ENCODE measurements at places on chromosomes 7 and 10.

DNA sequence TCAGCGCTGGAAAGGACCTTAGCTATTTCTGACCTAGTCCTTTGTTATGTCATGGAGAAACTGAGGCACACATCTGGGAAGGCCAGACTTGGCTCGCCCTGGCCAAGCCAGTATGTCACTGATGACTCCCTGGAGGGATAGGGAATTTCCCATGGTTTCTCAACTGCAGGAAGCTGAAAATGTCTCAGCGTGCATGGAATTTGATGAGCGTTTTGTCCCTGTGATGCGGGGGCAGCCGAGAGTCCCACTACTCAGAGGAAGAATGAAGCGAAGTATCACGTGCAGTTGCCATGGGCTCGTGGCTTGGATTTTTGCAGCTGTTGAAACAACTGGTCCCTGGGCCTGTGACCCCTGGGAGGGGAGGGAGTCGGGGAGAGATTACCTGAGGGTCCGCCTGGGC, 44.8 kb downstream of the CLIP2 start:
- no peak for DNase-seq

GRCh38 chr10:47425813-47426419, 41.8 kb upstream of the ZNF488 start:
- DNase-seq = no peak

DNA sequence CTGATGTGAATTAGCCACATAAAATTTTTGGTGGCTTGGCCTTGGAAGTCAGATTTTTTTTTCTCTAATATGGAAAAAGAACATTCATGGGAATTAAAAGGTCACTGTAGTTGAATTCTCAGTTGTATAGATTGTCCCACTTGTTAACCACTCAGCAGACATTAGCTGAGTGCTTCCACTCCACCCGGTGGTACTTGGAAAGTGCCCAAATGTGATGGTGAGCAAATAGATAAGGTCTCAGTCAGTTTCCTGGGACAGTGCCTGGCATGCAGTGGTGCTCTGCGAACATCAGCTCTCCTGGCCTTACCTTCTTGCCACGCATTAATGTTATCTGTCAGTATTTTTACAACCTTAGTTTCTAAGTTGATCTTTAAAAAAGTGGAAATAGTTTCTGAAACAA, 1.4 kb downstream of the ATP5F1C start:
- DNase-seq = no peak

GRCh38 chr10:106555599-106555998, 608.9 kb downstream of the SORCS1 start:
- no peak for DNase-seq

- no peak for DNase-seq
Observed at GRCh38 chr7:138429577-138430250, 30.3 kb upstream of the TRIM24 start.

GRCh38 chr7:15011289-15011688, 108.7 kb upstream of the DGKB start:
- DNase-seq = no peak

DNA sequence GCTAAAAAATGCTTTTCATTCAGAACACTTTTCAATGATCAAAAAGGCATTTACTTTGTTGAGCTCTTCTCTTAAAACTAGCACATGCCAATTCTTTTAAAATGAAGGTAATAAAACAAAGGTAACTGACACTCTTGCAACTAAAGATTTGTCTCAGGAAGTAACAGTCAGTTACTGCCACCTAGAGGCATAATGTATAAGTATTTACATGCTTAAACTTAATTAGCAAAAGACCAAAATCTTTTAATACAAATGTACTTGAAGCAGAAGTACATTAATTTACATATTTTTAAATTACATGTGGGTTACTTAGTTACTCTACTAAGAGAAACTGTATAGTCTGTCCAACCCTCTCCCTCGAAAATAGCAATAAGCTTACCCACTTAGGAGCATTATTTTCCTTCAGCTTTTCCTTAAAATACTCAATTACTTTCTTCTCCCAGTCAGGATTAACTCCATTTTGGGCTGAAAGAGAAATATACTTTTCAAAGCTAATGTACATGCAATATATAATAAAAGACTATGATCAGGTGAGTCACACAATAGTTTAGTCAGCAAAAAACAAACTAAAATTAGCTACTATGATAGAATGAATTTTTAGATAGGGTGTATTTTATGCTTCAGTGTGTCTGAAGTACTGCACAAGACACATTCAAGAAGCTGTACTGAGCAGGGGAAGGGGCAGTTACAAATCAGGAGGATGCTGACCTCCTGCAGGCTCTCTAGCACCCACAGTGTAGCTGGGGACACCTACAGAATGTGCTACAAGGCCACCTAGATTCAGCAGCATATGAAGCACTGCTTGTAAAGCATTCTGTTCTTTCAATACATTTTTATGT, 13.0 kb downstream of the MCMBP start:
- peak; percentile 63 for DNase-seq

GRCh38 chr7:151756076-151756731, 120.7 kb downstream of the PRKAG2 start:
- peak; percentile 74 for DNase-seq

- no peak for DNase-seq
Observed at GRCh38 chr10:3467052-3467951, 294.7 kb upstream of the PITRM1 start.

DNA sequence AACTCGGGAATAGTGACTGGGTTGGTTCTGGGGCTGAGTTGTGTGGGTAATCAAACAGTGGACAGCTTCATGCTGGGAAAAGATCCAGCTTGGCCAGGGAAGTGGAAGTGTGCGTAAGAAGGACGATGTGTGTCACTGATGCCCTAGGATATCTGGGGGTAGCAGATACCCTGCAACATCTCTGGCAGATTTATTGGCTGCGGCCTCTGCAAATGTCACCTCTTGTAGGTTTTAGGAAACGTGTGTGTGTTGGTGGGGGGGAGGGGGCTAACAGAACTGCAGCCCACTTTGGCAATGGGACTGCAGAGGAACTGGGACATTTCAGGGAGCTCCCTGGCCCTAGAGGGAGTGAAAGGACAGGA, 965 bp upstream of the AGAP3 start:
- DNase-seq = no peak

- DNase-seq = no peak
Observed at GRCh38 chr10:68223535-68224165, 8.3 kb downstream of the ATOH7 start.

GRCh38 chr10:47092376-47092775, 181.1 kb downstream of the PTPN20 start:
- DNase-seq = no peak

DNA sequence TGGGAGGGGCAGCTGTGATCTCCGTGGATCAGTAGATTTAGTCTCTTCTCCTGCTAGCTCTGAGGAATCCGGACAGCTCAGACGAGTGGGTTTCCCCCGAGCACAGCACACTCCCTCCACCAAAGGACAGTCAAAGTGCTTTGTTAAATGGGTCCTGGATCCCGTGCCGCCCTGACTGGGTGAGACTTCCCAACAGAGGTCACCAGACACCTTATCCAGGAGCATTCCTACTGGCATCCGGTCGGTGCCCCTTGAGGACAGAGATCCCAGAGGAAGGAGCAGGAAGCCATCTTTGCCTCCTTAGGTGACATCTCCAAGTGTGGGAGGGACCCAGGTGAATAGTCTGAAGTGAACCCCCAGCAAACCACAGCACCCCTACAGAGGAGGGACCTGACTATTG, 1148.9 kb downstream of the CNTNAP2 start:
- DNase-seq = no peak

- no peak for DNase-seq
Observed at GRCh38 chr10:110901954-110902819, 16.8 kb downstream of the BBIP1 start.

- DNase-seq = no peak
Observed at GRCh38 chr7:8215648-8216333, 46.2 kb downstream of the ICA1 start.

DNA sequence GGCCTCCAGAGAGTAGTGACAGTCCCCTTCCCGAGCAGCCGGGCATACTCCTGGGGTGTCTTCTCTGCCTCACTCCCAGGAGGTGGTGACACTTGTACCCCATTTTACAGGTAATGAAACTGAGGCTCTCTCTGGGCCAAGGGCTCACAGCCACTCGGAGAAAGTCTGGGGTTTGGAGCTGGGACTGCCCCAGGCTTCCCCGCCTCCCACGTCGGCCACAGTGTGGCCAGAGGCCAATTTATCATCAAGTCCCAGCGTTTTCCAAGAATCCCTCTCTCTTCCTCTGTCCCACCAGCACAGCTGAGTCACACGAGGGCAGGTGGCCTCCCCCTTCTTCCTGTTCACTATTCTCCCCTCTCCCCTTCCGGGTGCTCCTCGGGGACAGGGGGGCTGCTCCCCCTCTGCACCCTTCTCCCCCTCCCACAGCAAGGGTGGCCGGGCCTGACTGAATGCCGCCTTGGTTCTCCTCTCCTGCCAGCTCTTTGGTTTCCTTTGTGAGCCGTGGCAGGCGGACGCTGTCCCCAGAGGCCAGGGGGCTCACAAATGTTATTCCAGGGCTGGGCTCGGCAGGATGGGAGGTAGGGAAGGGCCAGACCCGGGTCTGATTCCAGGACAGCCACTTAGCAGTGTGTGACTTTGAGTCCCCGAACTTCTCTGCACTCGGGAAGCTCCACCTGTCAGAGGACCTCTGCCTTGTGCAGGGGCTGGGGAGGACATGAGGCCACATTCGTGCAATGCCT, 17.7 kb downstream of the CLIP2 start:
- DNase-seq = no peak

DNA sequence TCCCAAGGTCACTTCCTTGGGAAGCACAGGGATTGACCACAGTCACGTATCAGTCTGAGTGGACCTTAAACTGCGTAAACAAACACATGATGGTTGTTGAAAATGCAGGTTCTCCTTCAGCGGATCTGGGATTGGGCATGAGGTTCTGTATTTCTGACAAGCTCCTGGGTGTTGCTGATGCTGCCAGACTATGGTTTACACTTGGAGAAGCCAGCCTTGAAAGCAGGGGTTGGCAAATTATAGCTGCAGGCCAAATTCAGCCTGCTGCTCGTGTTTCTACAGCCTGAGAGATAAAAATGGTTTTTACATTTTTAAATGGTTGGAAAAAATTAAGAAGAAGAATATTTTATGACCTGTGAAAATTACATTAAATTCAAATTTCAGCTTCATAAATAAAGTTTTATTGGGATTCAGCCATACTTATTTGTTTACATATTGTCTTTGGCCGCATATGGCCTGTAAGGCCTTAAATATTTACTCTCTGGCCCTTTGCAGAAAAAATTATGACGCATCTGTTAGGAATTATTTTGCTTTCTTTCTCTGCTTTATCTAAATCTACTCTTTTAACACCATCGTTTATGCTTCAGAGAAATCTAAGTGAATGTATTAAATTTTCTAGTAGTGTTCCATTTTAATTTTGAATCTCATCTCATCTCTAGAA, 109.6 kb downstream of the SH2D4B start:
- DNase-seq = no peak

GRCh38 chr7:155215576-155216325, 81.9 kb upstream of the INSIG1 start:
- no peak for DNase-seq

- no peak for DNase-seq
Observed at GRCh38 chr10:113019692-113020474, 69.8 kb downstream of the TCF7L2 start.

DNA sequence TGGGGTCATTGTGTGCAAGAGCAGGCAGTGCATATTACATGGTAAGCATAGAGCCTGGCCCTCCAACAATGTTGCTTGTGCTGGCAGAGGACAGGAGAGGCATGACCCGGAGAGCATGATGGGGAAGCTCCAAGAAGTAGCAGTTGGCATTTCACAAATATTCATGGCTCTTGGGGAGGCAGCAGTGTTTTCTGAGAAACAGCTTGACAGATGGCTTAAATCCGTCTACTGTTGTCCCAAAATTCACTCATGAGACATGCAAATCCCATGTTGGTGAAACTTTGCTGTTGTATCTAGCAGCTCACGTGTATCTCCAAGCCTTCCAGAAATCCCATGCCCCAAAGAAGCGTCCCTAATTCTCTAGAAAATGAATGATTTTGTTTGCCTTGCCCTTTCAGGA, 487.0 kb downstream of the SORCS3 start:
- DNase-seq = no peak

GRCh38 chr10:103493362-103493915, at the start of gene NEURL1:
TSS of gene NEURL1 (plus strand) at chr10:103493705. CDS start at chr10:103494388, 683 bp downstream.
- peak; percentile 28 for DNase-seq

DNA sequence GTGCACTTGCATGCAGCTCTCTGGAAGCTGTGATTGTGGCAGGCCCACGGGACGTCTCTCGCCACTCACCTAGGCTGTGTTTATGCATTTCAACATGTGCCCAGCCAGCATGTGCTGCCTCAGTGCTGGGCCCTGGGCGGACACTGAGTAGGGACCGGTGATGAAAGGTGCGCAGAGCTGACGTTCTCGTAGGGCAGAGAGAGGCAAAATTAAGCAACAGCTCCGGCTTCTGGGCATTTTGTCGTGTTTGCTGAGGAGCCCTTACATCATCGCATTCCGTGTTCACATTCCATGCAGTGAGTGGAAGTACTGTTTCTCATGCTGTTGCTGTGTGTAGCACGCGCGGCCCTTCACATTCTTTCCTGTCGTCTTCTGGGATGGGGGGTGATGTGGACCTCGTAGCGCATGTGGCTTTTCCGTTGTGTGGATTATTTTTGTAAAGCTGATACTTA, 50.5 kb downstream of the PRF1 start:
- no peak for DNase-seq

DNA sequence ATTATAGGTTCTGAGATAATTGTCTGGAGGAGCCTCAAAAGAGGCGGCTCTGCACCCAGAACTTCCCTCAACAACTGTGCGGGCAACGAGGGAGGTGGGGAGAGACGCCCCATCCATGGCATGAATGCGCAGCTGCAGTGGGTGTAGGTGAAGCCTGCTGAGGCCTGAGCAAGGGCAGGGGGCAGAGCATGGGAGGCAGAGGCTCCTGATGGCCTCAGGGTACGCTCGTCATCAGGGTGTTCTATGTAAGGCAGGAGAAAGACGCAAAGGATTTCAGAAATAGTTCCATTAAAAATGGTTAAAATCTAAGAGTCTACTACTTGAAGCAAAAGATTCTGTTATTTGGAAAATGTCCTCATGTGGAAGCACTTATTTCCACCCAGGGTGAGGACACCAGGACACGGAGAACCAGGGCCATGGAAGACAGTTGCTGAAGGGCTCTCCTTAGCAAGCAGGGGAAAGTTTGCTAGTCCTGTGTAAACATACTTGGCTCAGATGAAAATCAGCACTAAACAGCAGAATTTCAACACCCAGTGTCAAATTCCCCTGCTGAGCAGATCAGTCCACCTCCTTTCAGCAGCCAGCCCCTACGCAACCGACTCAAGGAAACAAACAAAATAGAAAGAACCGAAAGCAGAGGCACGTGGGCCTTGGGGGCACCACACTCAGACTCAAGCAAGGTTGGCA, 18.9 kb downstream of the INSIG1 start:
- DNase-seq = no peak

- no peak for DNase-seq
Observed at GRCh38 chr7:36809510-36809909, 85.2 kb upstream of the AOAH start.

GRCh38 chr7:126501617-126502016, 751.1 kb downstream of the GRM8 start:
- DNase-seq = no peak

DNA sequence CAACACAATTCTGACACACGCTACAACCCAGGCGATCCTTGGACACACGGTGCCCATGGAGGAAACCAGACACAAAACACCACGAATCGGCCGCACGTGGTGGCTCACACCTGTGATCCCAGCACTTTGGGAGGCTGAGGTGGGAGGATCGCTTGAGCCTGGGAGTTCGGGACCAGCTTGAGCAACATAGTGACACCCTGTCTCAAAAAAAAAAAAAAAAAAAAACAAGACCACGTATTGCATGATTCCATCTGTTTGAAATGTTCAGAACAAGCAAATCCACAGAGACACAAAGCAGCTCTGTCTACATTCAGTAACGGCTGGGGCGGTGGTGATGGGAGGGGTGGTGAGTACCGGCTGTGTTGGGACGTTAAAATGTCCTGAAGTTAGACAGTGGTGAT, 25.2 kb downstream of the ADAP1 start:
- DNase-seq = no peak
